ENCODE measurements at places on chromosomes 1 and 21.

- no peak for DNase-seq
Measured at GRCh38 chr1:202964791-202965410, 2.2 kb downstream of the CYB5R1 start.

DNA sequence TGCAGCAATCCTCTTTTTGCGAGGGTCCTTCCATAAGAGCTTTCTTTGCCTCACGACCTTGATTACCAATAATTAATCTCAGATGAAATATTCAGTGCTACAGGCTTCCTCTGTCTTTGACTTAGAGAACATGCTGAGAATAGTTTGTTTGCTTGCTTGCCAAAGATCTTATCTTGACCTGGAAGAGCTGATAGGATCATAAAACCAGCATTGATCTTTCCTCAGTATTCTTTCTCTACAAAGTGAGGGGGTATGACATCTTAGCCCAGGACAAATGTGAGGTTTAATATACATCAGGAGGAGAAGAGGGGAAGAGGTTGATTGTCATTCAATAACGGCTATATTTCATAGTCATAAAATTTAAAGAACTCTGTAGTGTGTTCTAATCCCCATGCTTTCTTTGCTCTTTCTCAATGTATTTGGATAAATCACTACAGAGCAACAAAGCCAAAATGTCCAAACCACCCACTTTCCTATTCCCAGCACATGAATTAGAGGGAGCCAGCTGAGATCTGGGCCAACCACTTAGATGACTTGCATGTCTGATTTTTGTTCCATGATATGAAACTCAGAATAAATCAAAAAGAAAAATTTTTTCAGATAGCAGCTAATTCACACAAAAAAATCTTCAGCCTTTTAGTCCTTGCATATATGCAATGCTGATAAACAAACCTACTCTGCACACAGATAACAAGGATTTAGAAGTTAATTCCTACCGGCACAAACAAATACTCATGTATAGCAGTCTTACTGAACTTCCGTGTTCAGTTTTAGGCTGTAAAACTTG, 50.5 kb upstream of the IPO9 start:
- DNase-seq, result no peak

- no peak for DNase-seq
Measured at GRCh38 chr1:240797050-240797449, 185.1 kb upstream of the GREM2 start.

GRCh38 chr1:29481031-29481430, 244.7 kb downstream of the PTPRU start:
- DNase-seq, result no peak

DNA sequence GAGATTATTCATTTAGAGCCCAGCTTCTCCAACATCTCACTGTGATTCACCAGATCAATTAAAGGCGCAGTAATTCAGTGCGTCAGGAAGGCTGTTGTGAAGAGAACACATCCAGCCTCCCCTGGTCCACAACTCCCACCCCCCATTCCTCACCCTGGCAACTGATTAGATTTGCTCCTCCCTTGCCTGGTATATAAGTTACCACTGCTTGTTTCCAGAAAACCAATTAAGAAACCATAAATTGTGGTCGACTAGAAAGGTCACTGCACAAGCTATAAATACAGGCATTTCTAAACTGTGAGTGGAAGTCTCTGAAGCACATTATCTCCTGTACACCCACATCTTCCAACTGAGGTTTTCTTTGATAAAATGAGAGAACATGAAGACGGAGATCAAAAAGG, 41.9 kb downstream of the FAM163A start:
- no peak for DNase-seq

DNA sequence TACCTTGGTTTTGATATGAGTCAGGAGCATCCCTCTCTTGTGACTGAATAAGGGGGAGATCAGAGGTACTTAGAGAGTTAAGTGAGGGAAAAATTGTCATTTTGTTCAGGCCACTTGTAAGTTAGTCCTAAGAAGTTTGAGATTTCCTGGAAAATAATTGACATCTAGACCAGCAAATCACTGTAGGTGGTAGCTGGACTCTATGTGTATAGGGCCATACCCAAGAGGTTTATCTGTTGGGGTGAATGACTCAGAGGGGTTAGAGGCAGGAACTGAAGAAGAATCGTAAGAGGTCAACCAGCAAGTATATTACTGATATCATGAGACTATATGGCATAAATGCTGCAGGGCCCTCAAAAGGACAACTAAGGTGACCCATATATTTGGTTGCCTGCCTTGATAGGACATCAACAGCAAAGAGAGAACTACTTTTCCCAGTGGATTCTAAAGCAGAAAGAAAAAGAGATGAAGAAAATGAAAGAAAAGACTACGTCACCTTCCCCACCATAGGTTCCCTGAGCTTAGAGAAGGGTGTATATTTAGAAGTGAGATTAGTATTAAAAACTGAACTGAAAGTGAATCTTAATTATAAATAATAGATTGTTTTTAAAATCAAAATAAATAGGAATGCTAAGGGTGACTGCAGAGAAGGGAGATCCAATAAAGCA, 8.0 kb upstream of the RNPC3 start:
- DNase-seq, result no peak

- DNase-seq, result no peak
Measured at GRCh38 chr21:28485301-28486022, 507.2 kb downstream of the LTN1 start.

DNA sequence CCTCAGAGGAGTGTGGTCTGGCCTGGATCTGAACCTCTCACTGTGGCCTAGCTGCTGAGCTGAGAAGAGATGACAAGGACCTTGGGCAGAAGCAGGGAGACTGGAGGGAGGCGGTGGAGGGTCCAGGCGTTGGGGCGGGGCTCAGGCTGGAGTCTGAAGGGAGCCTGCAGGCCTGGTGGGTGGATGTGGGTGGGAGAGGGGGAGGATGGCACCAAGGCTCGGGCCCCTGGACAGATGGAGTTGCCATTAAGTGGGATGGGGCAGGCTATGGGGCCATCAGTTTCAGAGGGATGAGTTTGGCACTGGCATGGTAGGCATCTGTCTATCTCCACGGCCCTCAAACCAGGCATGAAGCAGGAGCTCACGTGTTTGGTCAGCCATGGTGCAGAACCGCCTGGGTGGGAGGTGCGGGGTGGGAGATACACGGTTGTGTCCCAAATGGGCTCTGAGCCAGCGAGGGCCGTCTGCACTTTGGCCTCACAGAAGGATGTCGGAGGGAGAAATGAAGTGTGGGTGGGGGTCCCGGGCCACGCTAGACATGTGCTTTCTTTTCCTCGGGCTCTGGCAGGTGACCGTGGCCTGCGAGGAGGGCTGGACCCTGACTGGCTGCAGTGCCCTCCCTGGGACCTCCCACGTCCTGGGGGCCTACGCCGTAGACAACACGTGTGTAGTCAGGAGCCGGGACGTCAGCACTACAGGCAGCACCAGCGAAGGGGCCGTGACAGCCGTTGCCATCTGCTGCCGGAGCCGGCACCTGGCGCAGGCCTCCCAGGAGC, 23.6 kb downstream of the PCSK9 start:
- DNase-seq, result no peak

- no peak for DNase-seq
Measured at GRCh38 chr1:37358992-37359391, 115.4 kb upstream of the ZC3H12A start.

DNA sequence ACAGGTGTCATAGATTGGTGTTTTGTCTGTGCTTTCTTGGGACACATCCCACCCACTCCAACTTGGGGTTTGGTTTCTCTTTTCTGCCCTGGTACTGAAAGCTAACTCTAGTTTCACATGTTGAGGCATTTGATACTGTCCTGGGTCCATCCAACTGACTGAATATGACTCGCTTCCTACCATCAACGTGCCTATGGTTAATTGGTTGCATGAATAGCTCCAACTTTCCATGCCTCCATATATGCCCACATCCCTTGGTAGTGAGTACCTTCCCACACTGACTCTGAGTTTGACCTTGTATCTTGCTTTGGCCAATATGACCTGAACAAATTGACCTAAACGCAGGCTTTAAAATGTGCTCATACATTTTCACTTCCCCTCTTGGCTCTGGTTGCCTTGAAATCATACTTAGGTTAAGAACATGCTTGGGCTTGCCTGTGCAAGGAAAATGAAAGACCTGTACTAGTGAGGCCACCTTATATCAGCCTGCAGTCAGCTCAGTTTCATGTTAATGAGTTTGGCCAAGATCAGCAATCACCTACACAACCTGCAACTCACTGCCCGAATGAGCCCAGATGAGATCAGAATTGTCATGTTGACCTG, 81.0 kb upstream of the KCNK2 start:
- DNase-seq, result no peak

GRCh38 chr1:30081379-30082102, 641.8 kb downstream of the MATN1 start:
- DNase-seq, result no peak

GRCh38 chr1:76330991-76331603, 256.6 kb downstream of the ST6GALNAC3 start:
- DNase-seq, result peak; percentile 57

DNA sequence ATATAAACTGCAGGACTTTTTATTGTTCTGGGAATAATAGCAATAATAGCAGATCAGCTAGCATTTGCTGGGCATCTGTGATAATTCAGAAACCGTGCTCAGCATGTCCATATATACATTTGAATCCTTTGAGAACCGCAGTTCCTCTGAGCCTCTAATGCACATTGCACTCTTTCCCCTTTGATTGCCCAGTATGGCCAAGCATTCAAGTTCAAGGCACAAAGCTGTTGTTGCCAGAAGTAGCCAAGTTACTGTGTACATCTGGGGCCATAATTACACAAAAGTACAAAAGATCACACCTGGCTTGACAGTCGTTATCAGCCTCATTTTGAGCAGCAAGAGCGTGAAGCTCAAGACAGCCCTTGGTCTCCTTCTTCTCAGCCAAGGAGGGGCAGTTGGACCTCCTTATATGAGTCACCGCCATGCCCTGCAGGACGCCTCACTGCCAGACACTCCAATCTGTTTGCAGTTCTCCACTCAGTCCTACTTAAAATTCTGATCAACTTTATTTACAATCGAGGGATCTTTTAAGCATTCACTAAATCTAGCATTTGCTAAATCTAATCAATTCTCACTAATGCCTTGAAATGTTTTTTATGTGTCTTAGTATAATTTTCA, 216.0 kb downstream of the SLC35F3 start:
- DNase-seq, result no peak

DNA sequence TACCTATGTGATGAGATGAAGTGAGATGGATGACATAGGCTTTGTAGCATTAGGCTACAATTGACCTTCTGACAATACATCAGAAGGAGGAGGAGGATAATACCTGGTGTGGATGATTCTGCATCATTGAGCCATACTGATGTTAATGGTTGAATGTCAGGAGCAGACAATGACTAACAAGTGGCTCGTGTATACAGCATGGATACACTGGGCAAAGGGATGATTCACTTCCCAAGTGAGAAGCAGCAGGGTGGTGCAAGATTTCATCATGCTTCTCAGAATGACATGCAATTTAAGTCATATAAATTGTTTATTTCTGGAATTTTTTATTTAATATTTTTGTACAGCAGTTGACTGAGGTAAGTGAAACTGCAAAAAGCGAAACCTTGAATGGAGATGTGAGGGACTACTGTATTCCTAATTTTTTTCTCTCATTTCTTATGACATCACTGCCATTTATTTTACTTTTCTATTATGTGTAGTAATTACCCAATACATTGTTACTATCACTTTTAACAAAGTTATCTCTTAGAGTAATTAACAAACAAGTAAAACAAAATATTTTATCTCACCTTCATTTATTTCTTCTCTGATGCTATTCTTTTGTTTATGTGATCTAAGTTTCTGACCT, 34.4 kb upstream of the COP1 start:
- DNase-seq, result no peak

DNA sequence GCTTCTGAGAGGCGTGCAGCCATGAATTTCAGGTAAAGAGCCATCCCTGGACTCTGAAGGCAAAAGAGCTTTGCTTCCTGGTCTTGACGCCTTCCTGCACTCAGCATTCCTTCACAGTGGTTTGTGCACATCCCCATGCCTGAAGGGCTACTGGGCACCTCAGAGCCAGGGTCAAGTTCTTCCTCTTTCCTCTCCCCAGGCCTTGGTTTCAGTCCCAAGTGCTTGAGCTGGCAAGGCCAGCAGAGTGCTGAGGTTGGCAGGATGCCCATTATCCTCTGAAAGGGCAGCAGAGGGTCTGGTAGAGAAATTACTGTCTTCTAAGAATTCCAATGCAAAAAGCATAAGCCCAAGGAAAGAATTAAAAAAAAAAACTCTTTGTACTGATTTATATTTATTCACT, 1064.9 kb downstream of the TTLL7 start:
- no peak for DNase-seq

GRCh38 chr1:58989845-58990244, 206.0 kb upstream of the JUN start:
- no peak for DNase-seq

DNA sequence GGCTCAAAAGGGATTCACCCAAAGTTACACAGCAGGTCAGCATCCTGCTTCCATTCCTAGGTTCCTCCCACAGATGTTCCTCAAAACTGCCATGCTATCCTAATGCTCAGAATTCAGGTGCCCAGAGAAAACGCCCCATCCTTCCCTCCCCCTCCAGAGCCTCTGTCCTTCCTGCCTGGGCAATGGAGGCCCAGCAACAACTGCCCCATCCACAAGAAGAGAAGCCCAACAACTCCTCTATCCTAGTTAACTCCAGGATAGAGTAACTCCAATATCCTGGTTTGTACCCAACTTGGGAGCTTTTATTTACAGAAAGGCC, 16.9 kb downstream of the COL9A2 start:
- no peak for DNase-seq

GRCh38 chr1:186730951-186731729, 50.9 kb upstream of the PTGS2 start:
- DNase-seq, result no peak

- no peak for DNase-seq
Measured at GRCh38 chr1:41512701-41513382, 28.4 kb upstream of the EDN2 start.

DNA sequence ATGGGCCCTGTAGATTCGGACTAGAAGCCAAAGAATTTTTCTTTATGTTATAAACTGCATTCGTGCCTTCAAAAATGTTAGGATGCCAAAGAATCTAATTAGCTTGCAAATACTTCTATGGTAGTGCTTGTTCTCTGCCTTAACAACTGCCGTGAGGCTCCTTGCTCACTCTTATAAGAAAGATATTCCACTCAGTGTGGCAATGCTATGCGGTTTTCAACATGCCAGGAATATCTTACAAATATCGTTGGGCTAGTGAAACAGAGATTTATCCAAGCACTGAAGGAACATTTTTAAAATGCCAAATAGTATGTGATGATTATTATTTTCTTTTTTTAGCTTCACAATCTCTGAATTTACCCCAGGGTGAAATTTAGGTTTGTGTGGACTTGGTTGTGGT, 198.2 kb downstream of the GREM2 start:
- no peak for DNase-seq

DNA sequence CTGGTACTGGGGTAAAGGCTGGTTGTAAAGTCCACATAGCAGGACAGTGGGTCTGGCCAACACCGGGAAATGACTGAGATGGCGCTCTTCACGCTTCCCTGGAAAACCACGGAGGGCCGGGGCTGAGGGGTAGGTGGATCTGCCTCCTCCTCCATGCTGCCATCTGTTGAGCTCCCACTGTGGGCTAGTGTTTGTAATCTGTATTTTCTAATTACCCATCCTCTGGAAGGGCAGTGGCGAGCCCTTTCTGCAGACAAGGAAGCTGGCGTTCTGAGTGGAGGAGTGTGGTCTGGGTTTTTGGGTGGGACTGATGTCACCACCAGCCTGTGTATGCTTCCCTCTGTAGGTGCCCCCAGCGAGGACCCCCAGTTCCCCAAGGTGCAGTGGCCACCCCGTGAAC, 34.1 kb upstream of the LHX4 start:
- DNase-seq, result no peak

- no peak for DNase-seq
Measured at GRCh38 chr1:193143285-193143684, 21.5 kb downstream of the CDC73 start.
